ENCODE measurements at places on chromosomes 6 and 20.

GRCh38 chr20:34069341-34070078, 42.5 kb downstream of the EIF2S2 start:
- DNase-seq: peak; percentile 16

DNA sequence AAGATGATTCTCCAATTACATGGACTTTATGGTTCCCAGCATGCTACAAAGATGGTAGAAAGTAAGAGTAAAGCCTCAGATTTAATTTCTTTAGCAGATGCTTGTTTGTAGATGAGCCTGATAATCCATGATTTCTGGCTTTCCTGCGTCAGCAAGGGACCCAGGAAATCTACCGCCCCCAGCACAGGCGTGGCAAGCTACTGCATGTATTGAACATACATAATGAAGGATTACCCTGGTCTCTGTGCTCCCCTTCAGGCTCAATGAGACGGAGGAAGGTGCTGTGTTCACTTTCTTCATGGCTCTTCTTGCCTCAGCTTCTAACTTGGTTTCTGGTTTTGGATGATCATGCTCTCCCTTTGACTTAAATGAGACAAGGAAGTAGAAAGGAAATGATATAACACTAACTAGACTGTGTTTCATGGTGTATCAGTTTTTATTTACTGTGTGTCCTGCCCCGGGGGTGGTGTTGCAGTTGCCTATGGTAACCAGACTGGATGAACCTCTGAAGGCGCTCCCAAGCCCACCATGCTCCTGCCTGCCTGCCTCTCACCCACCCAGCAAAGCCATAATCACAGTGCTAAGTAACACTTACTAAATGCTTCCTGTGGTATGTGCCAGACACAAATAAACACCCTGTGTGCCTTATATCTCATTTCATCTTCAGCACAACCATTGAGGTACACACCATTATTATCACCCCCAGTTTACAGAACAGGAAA, 17.9 kb downstream of the GCM1 start:
- DNase-seq: no peak

- peak; percentile 42 for DNase-seq
Observed at GRCh38 chr20:1965520-1966351, 28.1 kb downstream of the PDYN start.

GRCh38 chr6:18216411-18216810, 47.9 kb downstream of the DEK start:
- DNase-seq: no peak

DNA sequence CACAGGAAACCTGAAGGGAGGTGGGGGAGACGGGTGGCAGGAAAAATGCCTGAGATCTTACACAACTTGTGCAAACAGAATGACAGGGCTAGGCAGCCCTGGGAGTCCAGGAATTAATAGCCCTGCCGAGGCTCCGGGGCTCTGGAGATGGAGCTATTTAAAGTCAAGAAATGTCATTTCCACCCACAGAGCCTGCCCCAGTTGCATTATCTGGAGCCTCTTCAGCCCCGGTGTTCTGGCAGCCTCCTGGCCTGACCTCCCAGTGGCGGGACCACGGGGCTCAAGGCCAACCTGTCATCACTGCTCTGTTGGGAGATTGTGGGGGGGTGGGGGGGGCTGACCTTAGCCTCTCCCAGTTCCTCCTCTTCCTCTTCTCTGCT, 28.5 kb upstream of the SCUBE3 start:
- DNase-seq: no peak

All from stimulated activated CD8-positive, alpha-beta memory T cell treated with anti-CD3 and anti-CD28 coated beads, Interleukin-4, amount 100 ng/mL, for 1 hour (primary cell).